ENCODE measurements at places on chromosomes 6 and 20.

- DNase-seq, result no peak
These were observed 69.7 kb upstream of the PMEPA1 start for GRCh38 chr20:57779401-57780003.

GRCh38 chr6:282867-283416 is 9.3 kb upstream of the DUSP22 start:
- peak; percentile 79 for DNase-seq

DNA sequence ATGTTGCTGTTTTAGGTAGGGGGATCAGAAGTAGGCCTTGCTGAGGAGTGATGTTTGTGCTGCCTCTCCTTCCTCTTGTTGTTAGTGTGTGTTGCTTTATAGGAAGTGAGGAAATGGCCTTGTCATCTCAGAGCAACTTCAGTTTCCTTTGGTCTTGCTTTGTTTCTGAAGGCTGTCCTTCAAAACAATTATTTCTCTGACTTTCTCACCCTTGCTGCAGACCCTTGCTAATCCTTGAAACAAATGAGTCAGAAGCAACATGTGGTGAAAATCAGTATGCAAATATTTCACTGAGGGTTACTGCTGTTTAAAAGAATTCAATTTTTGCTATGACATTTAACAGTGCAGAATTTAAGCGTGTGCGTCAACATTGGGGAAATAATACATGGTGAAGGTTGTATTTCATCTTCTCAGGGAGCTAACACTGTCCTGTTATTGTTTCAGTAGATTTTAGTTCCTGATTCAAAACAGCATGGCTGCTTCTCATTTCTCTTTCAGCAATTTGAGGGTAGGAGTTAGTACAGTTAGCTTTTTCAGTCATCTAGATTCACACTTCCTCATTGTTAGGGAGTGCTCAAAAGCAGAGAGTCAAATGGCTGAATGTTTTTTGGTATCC is 13.8 kb downstream of the RNF144B start:
- no peak for DNase-seq

GRCh38 chr6:63371104-63371715 is 51.4 kb upstream of the LGSN start:
- DNase-seq, result no peak

GRCh38 chr20:50916257-50916656 is 15.0 kb downstream of the ADNP start:
- DNase-seq, result no peak

GRCh38 chr20:48921168-48921882 is at the start of gene ARFGEF2:
Gene ARFGEF2, plus strand, starts transcription at chr20:48921711. Its CDS starts 179 bp downstream, at chr20:48921890.
- DNase-seq, result peak; percentile 97

- no peak for DNase-seq
These were observed 120.3 kb upstream of the LGSN start for GRCh38 chr6:63440057-63440456.

DNA sequence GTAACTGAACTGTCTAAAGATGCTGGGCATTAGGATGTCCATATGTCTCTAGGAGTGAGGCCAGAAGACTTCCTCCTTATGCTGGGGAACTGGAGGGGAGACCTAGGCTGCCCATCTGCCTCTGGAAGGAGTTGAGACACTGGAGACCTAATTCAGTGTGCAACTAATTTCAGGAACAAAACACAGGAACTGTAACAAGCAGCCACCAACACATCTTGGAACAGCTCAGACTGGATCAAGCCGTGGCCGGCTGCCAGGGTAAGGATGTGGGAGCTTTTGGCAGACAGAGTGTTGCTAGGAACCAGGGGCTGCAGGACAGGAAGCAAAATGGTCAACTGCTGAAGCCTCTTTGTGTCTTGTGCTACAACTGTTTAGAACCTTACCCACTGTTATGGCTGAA is 16.4 kb upstream of the MAS1 start:
- peak; percentile 87 for DNase-seq

DNA sequence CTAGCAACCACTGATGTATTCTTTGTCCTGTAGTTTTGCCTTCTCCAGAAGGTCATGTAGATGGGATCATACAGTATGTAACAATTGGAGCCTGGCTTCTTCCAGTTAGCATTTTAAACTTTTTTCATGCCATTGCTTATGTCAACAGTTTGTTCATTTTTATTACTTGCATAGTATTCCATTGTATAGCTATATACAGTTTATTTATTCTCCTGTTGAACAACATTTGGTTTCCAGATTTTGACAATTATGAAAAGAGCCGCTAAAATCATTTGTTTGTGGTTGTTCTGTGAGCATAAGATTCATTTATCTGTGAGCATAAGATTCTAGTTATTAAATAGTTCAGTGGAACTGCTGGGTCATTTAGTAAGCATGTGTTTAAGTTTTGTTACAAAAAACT is 23.5 kb upstream of the CMTR1 start:
- no peak for DNase-seq

- no peak for DNase-seq
These were observed 7.5 kb upstream of the TMEM14B start for GRCh38 chr6:10740061-10740460.

DNA sequence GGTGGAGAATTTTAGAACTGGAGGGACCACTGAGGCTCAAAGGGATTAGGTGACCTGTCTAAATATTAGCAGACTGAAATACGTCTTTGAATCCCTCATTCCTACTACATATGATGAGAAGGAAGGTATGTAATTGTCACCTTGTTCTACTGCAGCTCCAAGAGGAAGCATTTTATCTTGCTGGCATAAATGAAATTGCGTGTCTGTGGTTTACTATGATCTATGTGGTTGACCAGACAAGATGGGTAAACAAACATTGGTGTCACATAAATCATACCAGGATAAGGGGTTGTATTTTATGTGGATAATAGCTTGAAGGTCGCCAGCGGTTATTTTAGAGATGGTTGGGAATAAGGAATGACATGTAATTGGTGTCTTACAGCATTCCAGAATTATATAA is 78.2 kb downstream of the LAMA4 start:
- DNase-seq, result no peak

DNA sequence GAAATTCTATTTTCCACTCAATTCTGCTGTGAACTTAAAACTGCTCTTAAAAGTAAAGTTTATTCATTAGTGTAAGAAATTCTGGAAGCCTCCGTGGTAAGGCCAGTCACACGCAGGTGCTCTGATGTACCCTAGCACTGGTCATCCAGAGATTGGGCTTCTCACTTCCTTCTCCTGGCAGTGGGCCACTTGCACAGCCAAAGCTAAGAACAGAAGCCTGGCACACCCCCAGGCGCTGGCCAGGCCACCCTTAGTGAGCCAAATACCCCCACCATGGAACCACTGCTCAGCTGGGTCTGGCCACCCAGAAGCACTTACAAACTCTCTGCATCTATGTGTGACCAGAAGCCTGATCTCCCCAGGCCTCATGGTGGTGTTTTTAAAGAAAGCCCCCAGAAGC is 35.3 kb upstream of the ARFGEF2 start:
- DNase-seq, result no peak

DNA sequence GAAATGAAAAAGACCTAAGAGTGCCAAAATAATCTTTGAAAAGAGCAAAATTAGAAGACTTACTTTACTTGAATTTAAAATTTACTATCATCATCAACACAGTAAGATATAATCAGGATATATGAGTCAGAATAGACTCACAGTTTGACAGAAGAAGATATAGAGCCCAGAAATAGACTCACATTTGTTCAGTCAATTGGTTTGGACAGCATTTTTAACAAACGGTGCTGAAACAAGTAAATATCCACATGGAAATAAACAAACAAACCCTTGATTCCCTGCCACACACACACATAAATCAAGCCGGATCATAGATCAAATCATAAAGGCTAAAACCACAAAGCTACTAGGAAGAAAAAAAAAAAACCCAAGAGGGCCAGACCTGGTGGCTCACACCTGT is 291.1 kb downstream of the ADGRG6 start:
- no peak for DNase-seq

Data from esophagus muscularis mucosa (tissue), 4 donors.